Osteoblast (primary cell): ENCODE measurements at places on chromosomes 16 and 17. TPM values are rescaled to one million over a fixed set of nuclear protein-coding genes. Genes with fewer than 3 reads are reported as not detected.

Gene TBC1D3C
- total RNA-seq: not detected in 2 replicates

Gene SGCA
- 0.29 TPM in 1 of 2 replicates, not detected in the other for total RNA-seq

Gene NPIPB9
- 1.8 and 2.7 TPM in 2 replicates for total RNA-seq

Gene OR1E2
- under 0.01 TPM in 1 of 2 replicates, not detected in the other for total RNA-seq

Gene CACNB1
- 5.8 and 7.4 TPM in 2 replicates for total RNA-seq

Gene MRPL10
- total RNA-seq: 32.7 and 35.8 TPM in 2 replicates

Gene SPPL2C
- not detected in 2 replicates for total RNA-seq

Gene COPS3
- 76.0 and 78.5 TPM in 2 replicates for total RNA-seq

Gene KRT23
- total RNA-seq: 0.36 and 0.59 TPM in 2 replicates

GRCh38 chr17:65698381-65699061 is 137.1 kb upstream of the AXIN2 start:
- H3K4me3 ChIP-seq: no peak overlapping the region
- peak overlapping the region; percentile 49 for H3K27ac ChIP-seq
- no peaks in the 10 kb centered on the region for H3K27me3 ChIP-seq
- DNase-seq: peak; percentile 21

GRCh38 chr16:3769942-3770341 is 52.6 kb upstream of the TRAP1 start:
- DNase-seq: no peak
- no peak overlapping the region for H3K27ac ChIP-seq
- no peaks in the 10 kb centered on the region for H3K27me3 ChIP-seq
- H3K4me3 ChIP-seq: no peak overlapping the region
- H3K4me1 ChIP-seq: peaks cover 23% of the 10 kb centered on the region

GRCh38 chr17:82418001-82418986 is at the start of the genes HEXD and OGFOD3:
Gene HEXD (plus strand): TSS chr17:82418347. CDS start chr17:82419800, 1,453 bp downstream.
Gene OGFOD3 (minus strand): TSS chr17:82418586. CDS start chr17:82418485, 101 bp downstream.
- H3K27ac ChIP-seq: no peak within 1 kb of the TSS
- DNase-seq: peak; percentile 99
- H3K27me3 ChIP-seq: no peaks in the 10 kb centered on the region
- H3K4me3 ChIP-seq: peak within 1 kb of the TSS; percentile 86

DNA sequence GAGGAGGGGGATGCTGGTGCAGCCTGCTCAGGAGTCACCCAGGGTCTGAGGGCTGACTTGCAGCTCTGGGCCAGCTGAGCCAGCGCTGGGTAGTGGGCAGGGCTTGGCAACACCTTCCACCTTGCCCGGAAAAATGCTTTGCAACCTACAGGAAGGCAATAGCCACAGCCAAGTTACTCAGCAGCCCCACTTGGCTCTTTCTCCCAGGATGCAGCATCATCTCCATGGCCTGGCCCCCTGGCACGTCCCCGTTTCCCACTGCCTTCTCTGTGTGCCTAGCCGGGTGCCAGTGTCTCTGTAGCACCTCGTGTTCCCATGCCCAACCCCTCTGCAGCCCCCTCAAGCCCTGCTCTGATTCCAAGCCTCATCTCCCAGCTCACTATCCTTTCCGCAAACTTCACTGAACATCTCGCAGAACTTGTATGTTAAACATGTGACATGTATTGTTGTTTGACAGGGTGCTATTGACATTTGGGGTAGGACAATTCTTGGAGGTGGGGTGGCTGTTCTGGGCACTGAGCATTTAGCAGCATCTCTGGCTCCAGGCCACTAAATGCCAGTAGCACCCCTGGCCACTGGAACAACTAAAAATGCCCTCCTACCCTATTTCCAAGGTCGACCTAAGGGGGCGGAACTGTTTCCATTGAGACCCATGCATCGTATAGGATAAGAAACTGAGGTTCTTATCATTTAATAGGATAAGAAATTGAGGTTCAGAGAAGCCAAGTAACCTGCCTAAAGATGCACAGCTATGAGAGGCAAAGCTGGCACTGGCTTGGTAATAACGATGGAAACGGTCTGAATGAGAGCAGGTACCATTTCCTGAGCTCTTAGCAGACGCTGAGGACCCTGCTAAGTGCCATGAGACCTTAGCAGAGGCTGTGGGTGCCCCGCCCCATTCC is 12.2 kb downstream of the DEXI start:
- no peaks in the 10 kb centered on the region for H3K27me3 ChIP-seq
- DNase-seq: no peak
- no peaks in the 10 kb centered on the region for H3K4me1 ChIP-seq
- peaks cover 43% of the 10 kb centered on the region for H3K36me3 ChIP-seq
- H3K4me3 ChIP-seq: no peak overlapping the region

DNA sequence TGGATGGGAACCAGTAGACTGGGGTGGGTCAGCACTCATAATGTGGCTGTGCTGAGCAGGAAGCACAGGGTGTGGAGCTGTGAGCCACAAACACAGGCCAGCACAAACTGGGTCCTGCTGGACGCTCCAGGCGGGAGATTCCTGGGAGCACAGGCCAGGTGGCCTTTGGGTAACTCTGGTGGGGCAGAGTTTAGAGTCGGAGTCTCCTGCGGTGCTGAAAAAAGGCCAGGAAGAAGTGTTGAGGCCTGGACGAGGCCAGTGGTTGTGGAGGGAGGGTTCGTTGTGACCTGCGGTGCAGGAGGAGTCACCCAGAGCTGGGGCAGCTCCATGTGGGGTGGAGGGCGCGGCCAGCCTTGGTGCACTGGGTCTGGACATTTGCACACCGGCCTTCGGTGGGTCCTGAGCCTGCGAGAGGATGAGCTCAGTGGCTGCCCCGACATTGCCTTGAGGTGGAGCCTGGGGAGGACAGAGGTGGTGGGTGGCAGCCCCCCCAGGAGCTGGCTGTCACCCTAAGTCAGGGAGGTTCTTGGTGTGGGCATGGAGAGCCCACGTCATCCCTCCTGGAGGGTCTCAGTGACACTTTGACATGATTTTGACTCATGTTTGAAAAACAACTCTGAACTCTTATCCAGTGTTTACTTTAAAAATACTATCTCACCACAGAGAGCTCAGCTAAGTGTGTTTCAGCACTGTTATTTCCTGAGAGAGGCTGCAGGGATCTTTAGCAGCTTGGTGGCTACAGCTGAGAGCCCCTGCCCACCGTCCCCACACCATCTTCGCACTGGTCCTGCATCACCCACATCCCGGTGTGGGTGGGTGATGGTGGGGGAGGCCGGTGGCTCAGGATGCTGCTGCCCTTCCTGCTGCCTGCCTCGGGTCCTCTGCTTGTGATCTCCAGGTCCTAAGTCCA is 98.7 kb downstream of the NPIPB11 start:
- H3K27ac ChIP-seq: peak overlapping the region; percentile 76
- H3K4me1 ChIP-seq: peaks cover 28% of the 10 kb centered on the region
- no peak overlapping the region for H3K4me3 ChIP-seq

GRCh38 chr17:63419949-63420867 is 25.9 kb downstream of the CYB561 start:
- H3K4me1 ChIP-seq: no peaks in the 10 kb centered on the region
- no peak overlapping the region for H3K4me3 ChIP-seq
- peak; percentile 37 for DNase-seq
- no peaks in the 10 kb centered on the region for H3K27me3 ChIP-seq
- H3K27ac ChIP-seq: no peak overlapping the region
- peaks cover 66% of the 10 kb centered on the region for H3K36me3 ChIP-seq

DNA sequence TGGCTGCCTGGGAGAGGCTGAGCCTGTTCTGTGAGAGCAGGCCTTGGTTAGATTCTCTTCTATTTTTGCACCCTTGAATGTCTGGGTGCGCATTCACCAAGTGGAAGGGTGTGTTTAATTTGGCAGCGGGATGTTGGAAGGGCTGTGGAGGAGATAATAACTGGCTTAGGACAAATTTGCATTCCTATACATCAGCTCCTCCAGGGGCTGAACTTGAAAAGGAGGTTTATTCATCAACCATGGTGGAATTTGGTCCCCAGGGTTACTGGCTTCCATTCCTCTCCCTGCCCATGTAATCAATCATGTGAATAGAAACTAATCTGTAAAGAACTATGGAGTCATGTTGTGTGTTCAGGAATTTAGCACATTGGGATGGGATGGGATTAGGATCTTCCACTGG is 100.2 kb upstream of the FOXF1 start:
- no peak overlapping the region for H3K27ac ChIP-seq
- H3K36me3 ChIP-seq: no peaks in the 10 kb centered on the region
- H3K27me3 ChIP-seq: peaks cover 10% of the 10 kb centered on the region

DNA sequence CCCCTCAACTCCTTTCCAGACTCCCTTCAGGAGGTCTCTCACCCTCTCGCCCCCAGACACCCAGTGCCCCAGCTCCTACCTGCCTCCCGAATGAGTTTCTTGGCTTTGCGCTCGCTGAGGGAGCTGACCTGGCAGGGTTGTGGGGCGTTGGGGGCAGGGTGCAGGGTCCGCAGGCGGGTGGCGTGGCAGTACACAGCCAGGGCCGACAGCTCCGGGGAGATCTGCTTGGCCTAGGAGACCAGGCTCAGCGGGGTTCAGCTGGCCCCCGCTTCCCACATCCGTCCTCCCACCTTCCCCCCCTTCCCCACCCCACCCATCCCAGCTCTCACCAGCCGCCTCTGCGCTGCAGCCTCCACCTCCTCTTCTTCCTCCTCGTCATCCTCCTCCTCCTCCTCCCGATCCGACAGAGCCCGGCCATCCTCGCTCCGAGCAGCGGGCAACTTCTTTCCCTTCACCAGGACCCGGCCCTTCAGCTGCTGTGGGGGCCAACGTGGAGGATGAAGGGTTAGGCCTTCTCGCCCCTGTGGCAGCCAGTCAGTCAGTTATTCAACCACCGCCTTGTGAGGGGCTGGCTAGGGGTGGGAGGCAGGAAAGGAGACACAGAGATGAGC is 17.2 kb downstream of the PLCD3 start:
- H3K4me1 ChIP-seq: no peaks in the 10 kb centered on the region
- no peaks in the 10 kb centered on the region for H3K36me3 ChIP-seq
- no peaks in the 10 kb centered on the region for H3K27me3 ChIP-seq
- no peak for DNase-seq

DNA sequence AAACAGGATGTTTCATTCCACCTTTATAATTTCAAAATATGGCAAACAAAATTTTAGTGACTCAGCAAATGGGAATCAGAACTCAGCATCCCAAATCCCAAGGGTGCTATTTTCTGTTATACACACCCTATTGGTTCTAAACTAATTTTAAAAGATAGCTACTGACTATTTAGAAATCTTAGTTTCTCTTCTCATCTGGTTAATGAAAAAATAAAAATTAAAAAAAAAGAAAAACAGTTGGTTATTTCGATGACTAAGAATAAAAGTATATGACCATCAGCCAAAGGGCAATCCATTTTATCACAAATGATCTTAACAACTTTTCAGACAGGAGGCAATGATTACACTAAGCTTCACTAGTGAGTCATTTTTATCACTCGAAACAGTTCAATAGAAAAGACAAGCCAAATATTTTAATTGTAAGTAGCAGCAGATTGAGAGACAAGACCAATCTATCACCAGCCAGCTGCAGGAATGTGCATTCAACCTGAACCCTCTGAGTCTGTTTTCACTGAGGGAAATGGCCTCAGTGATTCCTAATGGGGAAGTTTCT is 15.2 kb downstream of the PHLPP2 start:
- no peaks in the 10 kb centered on the region for H3K27me3 ChIP-seq
- H3K36me3 ChIP-seq: peaks cover 4% of the 10 kb centered on the region
- H3K27ac ChIP-seq: peak overlapping the region; percentile 42
- peaks cover 31% of the 10 kb centered on the region for H3K4me1 ChIP-seq

- H3K36me3 ChIP-seq: no peaks in the 10 kb centered on the region
- no peak overlapping the region for H3K27ac ChIP-seq
- no peak for DNase-seq
- no peak overlapping the region for H3K4me3 ChIP-seq
- no peaks in the 10 kb centered on the region for H3K4me1 ChIP-seq
- no peaks in the 10 kb centered on the region for H3K27me3 ChIP-seq
Observed at GRCh38 chr16:51938861-51939260, 608.1 kb downstream of the TOX3 start.

GRCh38 chr17:81541123-81541522 is 11.0 kb downstream of the FAAP100 start:
- peaks cover 5% of the 10 kb centered on the region for H3K27me3 ChIP-seq
- DNase-seq: peak; percentile 55
- no peaks in the 10 kb centered on the region for H3K4me1 ChIP-seq
- H3K27ac ChIP-seq: no peak overlapping the region

GRCh38 chr17:38879878-38880665 is 10.2 kb downstream of the LASP1 start:
- peaks cover 47% of the 10 kb centered on the region for H3K36me3 ChIP-seq
- peaks cover 62% of the 10 kb centered on the region for H3K4me1 ChIP-seq
- DNase-seq: peak; percentile 96
- no peaks in the 10 kb centered on the region for H3K27me3 ChIP-seq
- peak overlapping the region; percentile 54 for H3K27ac ChIP-seq
- peak overlapping the region; percentile 24 for H3K4me3 ChIP-seq

- H3K27me3 ChIP-seq: no peaks in the 10 kb centered on the region
- no peak overlapping the region for H3K27ac ChIP-seq
- H3K4me3 ChIP-seq: no peak overlapping the region
- peaks cover 6% of the 10 kb centered on the region for H3K36me3 ChIP-seq
- H3K4me1 ChIP-seq: peaks cover 10% of the 10 kb centered on the region
Observed at GRCh38 chr17:5027916-5028315, 7.3 kb downstream of the SLC52A1 start.

- no peak overlapping the region for H3K4me3 ChIP-seq
- DNase-seq: no peak
- peaks cover 81% of the 10 kb centered on the region for H3K36me3 ChIP-seq
- H3K27ac ChIP-seq: no peak overlapping the region
- no peaks in the 10 kb centered on the region for H3K27me3 ChIP-seq
Observed at GRCh38 chr17:4074831-4075495, 67.9 kb downstream of the ZZEF1 start.

DNA sequence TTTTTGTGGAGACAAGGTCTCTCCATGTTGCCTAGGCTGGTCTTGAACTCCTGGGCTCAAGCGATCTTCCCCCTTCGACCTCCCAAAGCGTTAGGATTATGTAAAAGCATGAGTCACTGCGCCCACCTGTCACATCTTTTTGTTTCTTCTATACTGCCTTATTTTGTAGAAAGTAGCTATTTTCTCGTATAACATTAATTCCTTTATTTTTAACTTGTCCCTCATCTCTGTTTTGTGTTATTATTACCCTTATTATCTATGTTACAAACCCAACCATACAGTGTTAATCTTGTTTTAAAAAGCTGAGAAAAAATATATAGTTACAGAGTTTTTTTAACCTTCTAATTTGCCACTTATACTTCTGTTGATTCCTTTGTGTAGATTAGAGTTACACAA is 1.4 kb upstream of the TXNDC11 start:
- H3K36me3 ChIP-seq: peaks cover 17% of the 10 kb centered on the region
- H3K4me3 ChIP-seq: no peak overlapping the region
- DNase-seq: no peak

GRCh38 chr16:85539084-85539483 is 74.0 kb upstream of the GSE1 start:
- no peak overlapping the region for H3K27ac ChIP-seq
- no peaks in the 10 kb centered on the region for H3K27me3 ChIP-seq
